ENCODE measurements at places on chromosomes 2 and 18.

GRCh38 chr2:24164416-24164973 lies 10.4 kb upstream of the FAM228A start:
- H3K27me3 ChIP-seq = no peaks in the 10 kb centered on the region
- no peak overlapping the region for H3K27ac ChIP-seq
- H3K4me1 ChIP-seq = no peaks in the 10 kb centered on the region
- no peak overlapping the region for H3K4me3 ChIP-seq
- DNase-seq = peak; percentile 35

GRCh38 chr2:120802867-120803484 lies 67.3 kb downstream of the GLI2 start:
- H3K36me3 ChIP-seq = no peaks in the 10 kb centered on the region
- no peak for DNase-seq
- no peak overlapping the region for H3K4me3 ChIP-seq
- H3K27ac ChIP-seq = no peak overlapping the region

GRCh38 chr18:45802814-45803492 lies 22.5 kb upstream of the SIGLEC15 start:
- H3K27me3 ChIP-seq = peaks cover 3% of the 10 kb centered on the region
- DNase-seq = no peak
- H3K4me1 ChIP-seq = no peaks in the 10 kb centered on the region

GRCh38 chr2:79591281-79591680 lies 78.4 kb downstream of the CTNNA2 start:
- no peak overlapping the region for H3K27ac ChIP-seq

DNA sequence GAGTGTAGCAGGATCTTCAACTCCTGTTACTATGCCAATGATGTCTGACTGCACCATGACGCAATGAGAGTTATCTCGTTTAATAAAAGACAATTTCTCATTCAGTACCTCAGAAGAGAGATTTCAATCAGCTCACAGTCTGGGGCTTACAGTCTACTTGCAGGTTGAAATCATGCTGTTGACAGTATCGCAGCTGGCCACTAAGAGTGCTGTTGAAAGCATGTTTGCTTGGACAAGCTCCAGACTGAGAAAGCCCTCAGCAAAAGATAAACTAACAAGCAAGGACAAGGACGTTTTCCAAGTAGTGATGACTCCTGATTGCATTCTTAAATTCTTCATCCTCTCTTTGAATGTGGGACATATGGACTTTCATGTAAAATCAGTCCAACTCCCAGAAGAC lies 145.2 kb upstream of the SYT4 start:
- DNase-seq = no peak
- no peaks in the 10 kb centered on the region for H3K36me3 ChIP-seq
- H3K27me3 ChIP-seq = no peaks in the 10 kb centered on the region
- no peaks in the 10 kb centered on the region for H3K4me1 ChIP-seq

- H3K27me3 ChIP-seq = no peaks in the 10 kb centered on the region
- H3K4me1 ChIP-seq = peaks cover 14% of the 10 kb centered on the region
- H3K4me3 ChIP-seq = no peak overlapping the region
- H3K36me3 ChIP-seq = no peaks in the 10 kb centered on the region
- no peak for DNase-seq
- H3K27ac ChIP-seq = no peak overlapping the region
These were observed 6.1 kb upstream of the AMMECR1L start for GRCh38 chr2:127891811-127892210.

Data from CD8-positive, alpha-beta memory T cell (primary cell).